Transverse colon (tissue), 4 donors: ENCODE measurements at places on chromosomes 7 and 10. TPM values are rescaled to one million over a fixed set of nuclear protein-coding genes. Genes with fewer than 3 reads are reported as not detected.

DNA sequence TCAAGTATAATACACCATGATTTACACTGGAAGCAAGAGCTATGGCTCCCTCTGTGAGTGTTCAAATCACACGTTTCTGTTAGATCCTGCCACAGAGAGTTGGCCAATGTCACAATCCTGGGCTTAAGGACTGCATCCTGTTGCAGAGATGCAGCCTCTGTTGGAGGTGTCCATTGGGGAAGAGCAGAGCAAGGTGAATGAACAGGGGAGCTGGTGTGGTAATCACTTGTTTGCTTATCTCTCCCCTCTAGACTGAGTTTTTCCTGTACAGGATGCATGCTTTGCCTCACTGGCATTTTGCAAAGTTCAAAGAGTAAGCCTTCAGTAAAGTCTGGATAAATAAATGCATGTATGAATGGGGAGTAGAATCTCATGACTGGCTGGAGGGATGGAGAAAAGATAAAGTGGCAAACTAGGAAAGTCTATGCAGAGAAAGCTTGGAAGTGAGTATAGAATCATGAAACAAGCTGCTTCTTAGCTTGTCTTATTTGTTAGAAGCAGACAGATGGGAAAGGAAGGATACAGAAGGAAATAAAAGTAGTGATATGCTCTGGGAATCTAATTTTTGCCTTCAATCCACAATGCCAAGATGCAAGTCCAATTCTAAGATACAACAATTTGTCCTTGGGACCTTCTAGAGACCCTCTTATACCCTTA is 605.9 kb downstream of the KCNMA1 start:
- DNase-seq: no peak

ACBD7 gene
- total RNA-seq: not detected

- DNase-seq: no peak
These were observed at the start of gene SLIT1 for GRCh38 chr10:97185326-97186058. TSS of gene SLIT1 (minus strand) at chr10:97185959. CDS start at chr10:97185674, 285 bp downstream.

GRCh38 chr7:66867198-66867790 is 53.7 kb upstream of the TMEM248 start:
- DNase-seq: no peak

PLEKHS1 gene
- 10.1 TPM for total RNA-seq

OR6V1 gene
- not detected for total RNA-seq

- no peak for DNase-seq
These were observed 34.1 kb upstream of the AGR2 start for GRCh38 chr7:16838891-16839290.

GRCh38 chr10:10892290-10892875 is 125.3 kb upstream of the CELF2 start:
- DNase-seq: no peak

DNA sequence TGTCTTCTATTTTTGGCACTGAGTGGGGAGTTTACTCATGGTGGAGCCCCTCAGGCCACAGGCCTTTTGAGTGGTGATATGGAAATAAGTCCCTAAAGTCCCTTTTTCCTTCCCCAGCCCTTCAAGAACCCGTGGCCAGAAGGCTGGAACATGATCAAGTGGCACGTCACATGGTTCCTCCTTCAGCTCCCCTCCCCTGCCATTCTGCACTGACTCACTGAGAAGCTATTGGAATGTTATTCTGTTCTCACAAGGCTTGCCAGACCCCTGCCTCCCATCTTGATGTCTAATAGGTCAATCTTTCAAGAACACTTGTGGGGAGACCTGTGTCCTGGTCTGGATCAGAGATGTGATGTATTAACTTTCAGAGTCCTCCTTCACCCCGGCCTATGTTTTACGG is 279.8 kb downstream of the SEC23IP start:
- DNase-seq: no peak

ZNF804B gene
- total RNA-seq: not detected

TMEM213 gene
- total RNA-seq: not detected

TWIST1 gene
- not detected for total RNA-seq
